Stimulated activated naive CD4-positive, alpha-beta T cell treated with Interleukin-2 at 50 U/mL for 16 hours (primary cell): ENCODE measurements at places on chromosomes 3 and 15.

GRCh38 chr3:117651246-117651645, 941.7 kb downstream of the TUSC7 start:
- DNase-seq: no peak

GRCh38 chr3:140207541-140207940, 272.6 kb downstream of the CLSTN2 start:
- no peak for DNase-seq

GRCh38 chr3:151412989-151413388, 28.4 kb upstream of the P2RY12 start:
- no peak for DNase-seq

DNA sequence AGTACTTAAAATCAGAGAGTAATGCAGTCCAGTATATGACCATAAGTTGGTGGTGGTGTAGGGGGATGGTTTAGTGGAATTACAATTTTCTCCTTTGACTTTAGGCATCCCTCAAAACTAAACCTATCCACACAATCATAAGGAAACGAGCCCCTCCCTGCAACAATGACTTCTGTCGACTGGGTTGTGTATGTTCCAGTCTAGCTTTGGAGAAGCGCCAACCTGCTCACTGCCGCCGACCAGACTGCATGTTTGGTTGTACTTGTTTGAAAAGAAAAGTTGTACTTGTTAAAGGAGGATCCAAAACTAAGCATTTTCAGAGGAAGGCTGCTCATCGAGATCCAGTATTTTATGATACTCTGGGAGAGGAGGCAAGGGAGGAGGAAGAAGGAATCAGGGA, 52.8 kb downstream of the MGA start:
- DNase-seq: no peak

- no peak for DNase-seq
Measured at GRCh38 chr3:145531548-145531947, 629.4 kb downstream of the PLOD2 start.

DNA sequence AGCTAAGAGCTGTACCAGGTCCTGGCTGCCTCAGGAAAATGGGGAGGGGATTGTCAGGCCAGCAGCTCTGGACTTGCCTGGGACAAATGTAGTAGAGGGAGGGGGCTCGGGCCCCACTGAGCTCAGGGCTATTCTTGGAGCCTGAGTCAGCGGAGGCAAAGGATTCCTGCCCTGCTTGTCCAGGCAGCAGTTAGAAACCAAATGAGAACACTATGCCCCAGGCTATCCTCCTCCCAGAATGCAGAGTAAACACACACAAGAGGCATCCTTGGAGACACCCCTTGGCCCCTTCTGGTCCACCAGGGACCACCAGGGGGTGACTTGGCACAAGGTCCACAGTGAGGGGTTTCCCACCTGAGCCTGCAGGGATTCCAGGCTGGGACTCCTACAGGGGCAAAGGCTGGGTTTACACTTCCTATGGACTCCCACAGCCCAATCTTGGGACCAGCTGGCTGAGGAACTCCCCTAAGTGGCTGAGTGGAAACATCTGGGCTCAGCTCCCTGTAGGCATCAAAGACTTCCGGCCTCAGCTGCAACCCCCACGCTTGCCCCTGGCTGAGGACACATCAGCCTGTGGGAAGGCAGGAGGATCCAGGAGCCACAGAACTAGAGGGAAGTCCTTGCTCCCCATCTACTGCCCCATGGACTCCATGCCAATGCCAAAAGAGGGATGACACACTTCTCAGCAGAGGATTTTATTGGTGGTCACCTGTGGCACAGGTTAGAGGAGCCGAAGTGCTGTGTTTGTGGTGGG, 3.4 kb upstream of the COL7A1 start:
- DNase-seq: no peak

- DNase-seq: no peak
Measured at GRCh38 chr15:42499858-42500609, 4.6 kb downstream of the SNAP23 start.

GRCh38 chr15:42184296-42184695, 23.8 kb downstream of the VPS39 start:
- DNase-seq: no peak

GRCh38 chr3:18474202-18474601, 49.1 kb upstream of the SATB1 start:
- DNase-seq: no peak

- no peak for DNase-seq
Measured at GRCh38 chr3:145673838-145674237, 487.1 kb downstream of the PLOD2 start.

DNA sequence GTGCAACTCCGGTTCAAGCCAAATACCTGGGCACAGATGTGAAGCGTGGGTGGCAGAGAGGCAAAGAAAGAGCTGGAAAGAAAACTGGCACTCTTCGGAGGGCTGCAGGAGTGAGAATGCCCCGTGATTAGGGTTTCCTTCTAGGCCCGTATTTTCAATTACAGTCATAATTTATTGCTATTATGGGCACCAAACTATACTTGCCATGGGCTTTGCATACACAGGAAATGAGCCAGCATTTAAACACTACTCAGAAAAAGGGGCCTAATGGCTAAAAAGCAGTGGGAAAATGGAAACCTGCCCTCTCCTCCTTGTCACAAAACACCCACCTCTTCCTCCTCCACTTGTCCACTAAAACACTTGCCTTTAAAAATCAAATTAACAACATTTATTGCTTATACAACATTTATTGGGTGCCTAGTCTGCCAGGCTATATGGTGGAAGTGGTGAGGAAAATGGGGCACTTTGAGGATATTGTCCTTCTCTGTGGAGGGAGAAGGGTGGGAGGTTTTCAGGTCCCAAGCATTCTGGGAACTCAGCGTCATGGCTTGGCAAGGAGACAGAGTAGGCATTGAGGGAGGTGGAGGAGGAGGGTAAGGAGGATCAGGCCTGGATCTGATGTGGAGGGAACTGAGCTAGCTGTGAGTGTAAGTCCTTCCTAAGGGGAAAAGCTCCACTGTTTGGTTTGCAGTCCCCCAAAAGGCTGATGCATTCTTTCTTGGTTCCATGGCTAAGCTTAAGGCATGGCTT, 160.9 kb downstream of the SLCO3A1 start:
- DNase-seq: no peak

DNA sequence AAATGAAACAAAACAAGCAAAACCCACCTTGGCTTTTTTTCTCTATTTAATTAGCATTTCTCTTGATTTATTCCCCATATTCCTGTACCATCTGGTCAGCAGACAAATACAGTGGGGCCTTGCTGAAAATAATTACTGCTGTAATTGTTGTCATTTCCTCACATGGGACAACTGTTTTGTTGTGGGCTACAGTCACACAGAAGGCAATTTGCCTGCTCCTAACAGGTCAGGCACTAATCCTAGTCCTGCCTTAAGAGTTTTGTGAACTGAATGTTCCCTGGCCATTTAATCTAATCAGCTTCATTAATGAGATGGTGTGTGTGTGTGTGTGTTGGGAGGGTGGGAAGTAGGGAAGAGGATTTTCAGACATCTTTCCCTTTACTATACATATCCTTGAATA, 11.6 kb downstream of the TRPC1 start:
- DNase-seq: no peak

DNA sequence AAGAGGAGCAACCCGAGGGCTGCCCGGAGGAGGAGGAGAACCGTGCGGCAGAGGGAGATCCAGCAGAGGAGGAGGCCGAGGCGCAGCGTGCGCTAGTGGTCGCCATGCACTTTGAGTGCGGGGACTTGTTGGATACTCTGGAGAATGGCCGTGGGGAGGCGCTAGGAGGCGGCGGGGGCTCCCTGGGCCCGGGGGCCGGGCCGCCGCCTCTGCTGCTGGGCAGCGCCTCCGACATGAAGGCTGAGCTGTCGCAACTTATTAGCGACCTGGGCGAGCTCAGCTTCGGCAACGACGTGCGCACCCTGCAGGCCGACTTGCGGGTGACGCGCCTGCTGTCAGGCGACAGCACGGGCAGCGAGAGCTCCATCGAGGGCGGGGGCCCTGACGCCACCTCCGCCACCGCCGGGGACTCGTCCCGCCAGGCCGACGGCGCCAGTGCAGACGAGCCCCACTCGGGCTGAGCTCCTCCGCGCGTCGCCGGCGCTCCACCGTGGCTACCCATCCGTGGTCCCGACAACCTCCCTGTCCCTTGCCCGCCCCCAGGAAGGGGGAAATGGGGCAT, 2.0 kb downstream of the FAM43A start:
- DNase-seq: peak; percentile 69

DNA sequence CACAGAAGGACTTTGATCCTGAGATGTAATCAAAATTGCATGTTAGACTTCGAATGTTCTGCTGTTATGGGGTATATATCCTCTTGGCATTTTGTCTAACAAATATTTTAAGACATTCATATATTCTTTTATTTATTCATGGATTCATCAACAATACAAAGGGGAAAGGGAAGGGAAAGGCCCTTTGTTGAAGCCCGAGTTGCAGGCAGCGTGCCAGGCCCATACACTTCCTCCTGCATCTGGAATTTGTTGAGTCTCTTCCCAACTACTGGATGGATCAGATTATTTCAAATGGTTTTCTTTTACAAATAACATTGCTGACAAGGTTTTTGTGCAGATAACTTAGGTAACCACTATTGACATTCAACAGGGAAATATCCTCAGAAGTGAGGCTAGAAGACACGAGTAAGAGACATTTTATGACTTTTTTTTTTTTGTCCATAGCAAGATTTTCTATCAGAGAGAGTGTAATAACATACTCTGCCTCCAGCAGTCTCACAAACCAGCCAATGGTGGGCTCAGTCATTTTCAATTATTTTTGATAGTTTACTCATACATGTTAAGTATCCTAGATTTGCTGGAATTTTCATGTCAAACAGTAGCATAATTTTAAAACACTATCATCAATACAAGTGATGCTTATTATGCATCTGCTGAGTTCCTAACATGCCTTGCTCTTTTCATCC, 94.3 kb downstream of the RPL39L start:
- DNase-seq: no peak

GRCh38 chr15:57505056-57505715, 86.5 kb upstream of the MYZAP start:
- DNase-seq: no peak

DNA sequence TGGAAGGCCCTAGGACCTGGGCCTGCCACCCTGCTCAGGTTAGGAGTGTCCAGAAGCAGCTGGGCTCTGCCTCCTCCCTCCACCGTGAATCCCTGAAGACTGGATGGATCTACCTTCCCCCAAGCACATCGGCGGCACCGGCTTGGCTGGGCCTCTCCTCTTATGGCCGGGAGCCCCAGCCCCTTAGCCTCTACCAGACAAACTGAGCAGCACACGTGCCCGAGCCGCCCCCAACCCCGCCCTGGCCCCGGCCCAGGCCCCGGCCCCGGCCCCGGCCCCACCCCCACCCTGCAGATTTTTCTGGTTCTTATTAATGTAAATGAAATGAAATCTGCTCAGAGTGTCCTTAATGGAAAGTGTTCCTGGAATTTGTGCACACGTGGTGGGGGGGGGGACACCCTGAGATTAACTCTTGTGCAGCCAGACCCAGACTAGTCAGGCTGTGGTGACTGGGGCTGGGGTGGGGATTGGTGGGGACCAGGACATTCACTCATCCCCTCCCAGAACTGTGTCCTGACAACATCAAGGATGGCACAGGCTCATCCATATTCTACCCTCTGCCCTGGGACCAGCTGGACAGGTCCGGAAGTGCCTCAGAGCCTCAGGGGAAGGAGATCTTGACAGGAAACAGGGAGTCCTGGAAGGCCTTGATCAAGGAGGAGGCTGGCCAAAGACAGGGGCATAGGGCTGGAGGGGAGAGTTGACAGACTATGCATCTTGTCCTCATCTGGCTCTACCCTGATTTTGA, 30.9 kb upstream of the SEMA3F start:
- no peak for DNase-seq

DNA sequence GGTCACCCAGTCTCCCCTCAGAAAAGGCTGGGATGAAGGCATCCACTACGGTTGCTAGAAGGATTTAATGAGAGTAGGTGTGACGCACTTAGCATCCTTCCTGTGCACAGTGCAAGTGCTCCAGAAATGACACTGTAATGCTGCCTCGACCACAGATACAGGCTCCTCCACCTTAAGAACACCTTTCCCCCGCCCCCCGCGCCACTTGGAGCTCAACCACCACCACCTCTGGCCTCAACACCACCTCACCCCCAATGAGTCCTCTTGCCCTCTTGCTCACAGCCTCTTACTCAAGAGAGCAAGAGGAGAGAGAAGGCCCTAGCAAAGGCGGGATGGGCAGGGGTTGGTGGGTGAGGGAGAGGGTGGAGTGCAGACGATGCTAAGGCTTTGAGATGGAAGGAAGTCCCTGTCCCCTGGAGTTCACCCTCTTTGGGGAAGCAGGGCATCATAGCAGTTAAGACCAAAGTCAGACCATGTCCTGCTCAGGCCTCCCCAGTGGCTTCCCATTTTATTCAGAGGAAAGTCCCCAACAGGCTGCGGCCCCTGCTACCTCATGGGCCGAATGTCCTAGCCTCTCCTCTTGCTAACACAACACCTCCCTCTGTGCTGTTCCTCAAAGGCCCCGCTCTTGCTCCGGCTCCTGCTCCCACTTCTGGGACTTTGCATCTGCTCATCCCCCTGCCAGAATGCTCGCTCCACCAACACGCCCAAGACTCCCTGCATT, 8.3 kb downstream of the STARD5 start:
- no peak for DNase-seq

GRCh38 chr3:49665822-49666519, 8.2 kb upstream of the APEH start:
- no peak for DNase-seq

GRCh38 chr3:197835509-197835908, 44.5 kb downstream of the LRCH3 start:
- no peak for DNase-seq

DNA sequence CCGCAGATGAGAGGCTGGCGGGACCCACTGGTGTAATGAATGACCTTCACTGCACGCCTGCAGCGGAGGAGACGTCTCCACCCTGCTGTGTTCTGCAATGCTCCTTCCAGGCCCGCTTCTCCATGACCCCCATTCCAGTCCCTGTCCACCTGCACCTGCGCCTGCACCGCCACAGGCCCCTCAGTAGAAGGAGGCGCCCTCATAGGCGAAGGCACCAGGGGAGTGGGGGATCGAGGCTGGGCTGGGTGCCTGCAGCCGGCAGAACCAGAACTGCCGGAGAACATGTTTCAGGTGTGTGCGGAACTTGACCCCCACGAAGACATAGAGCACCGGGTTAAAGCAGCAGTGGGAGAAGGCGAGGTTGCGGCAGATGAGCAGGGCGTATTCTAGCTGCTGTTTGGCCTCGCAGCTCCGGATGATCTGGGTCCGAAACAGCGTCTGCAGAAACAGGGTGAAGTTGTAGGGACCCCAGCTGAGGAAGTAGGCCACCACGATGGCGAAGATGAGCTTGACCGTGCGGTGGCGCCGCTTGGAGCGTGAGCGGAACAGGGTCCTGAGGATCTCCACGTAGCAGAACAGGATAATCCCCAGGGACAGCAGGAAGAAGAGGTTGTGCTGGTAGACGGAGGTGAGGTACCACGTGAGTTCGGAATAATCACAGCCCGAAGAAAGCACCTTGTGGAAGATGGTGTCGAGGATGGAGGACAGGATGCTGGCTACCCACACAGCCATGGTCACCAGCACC, 6.3 kb downstream of the XCR1 start:
- DNase-seq: no peak

- DNase-seq: no peak
Measured at GRCh38 chr3:183409219-183409618, 19.2 kb downstream of the MCF2L2 start.

GRCh38 chr15:100020189-100020588, 287.0 kb upstream of the LYSMD4 start:
- DNase-seq: no peak
